ENCODE measurements at places on chromosomes 2 and 18.

- no peak for DNase-seq
These were observed 134.8 kb downstream of the SLC8A1 start for GRCh38 chr2:40317046-40317445.

DNA sequence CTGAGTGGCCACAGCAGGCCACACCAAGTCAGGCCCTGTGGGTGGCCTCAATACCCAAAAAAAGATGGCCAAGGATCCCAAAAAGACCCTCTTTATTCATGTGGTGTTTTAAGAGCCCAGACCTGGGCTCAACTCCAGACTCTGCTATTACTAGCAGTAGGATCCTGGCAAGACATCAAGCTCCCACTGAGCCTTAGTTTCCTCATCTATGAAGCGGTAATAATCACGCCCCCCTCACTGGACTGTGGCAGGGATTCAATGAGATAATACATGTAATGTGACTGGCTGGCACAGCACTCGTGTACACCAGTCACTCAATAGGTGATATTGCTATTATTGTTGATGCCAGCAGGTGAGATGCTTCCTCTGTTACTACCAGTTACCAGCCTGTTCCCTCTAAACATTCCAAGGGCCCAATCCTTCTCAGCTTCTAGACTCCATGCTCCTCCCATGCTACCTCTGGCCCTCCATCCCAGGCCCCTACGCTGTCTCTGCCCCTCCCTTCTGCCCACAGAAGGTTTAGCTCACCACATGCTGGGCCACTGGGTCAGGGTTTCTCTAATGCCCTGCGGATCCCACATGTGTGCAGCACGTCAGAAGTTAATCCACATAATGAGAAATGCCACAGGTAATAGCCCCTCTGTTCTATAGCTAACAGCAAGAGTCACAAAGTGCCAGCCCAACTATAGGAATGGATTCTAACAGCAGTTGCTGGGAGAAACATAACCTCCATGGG is 51.2 kb downstream of the SLC4A5 start:
- DNase-seq = no peak

- DNase-seq = no peak
These were observed 159.2 kb downstream of the BCL2 start for GRCh38 chr18:63160172-63160995.

- DNase-seq = no peak
These were observed 9.0 kb upstream of the CDK15 start for GRCh38 chr2:201797175-201797840.

- DNase-seq = no peak
These were observed 33.5 kb upstream of the NOL4 start for GRCh38 chr18:34258176-34258575.

DNA sequence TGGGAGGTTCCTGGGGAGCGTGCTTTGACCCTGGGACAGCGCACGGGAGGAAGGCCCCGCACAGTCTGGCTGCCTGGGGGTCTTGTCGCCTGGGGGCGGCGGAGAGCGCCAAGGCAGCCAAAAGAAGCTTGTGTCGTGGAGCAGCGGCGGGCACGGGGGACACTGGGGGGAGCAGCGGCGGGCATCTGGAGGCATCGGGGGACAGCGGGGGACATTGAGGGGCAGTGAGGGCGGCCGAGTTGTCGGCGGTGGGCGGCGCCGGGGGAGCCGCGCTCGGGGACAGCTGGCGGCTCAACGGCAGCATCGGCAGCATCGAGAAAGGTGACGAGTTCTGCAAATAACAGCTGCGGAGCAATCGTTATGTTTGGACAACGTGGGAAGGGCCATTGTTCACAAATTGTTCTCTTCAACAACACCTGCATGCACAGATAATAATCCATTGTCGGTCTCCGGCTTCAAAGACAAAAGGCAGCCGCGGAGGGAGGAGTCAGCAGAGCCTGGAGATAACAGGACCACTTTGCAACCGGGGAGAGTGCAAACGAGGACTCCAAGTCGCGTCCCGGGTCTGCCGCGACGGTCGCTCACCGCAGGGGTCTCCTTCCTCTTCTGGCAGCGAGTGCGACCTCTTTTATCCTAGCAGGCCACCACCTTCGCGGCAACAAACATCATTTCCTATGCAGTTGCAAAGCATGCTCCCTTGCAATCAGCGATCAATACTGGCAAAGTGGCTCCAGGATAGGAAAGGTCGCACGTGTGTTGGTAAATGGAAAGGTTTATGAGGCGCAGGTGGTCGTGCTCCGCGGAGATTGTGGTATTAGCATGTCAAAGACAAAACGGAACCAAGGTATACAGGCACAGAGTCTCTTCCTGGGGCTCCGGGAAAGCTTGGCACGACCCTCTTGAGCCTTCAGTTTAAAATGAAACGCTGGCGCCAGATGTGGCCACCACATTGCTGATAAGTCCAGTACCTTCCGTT is 132.3 kb upstream of the DLX2 start:
- peak; percentile 12 for DNase-seq

Measured in HL-60 (cell line).